ENCODE measurements at places on chromosomes 5 and 9. TPM values are rescaled to one million over a fixed set of nuclear protein-coding genes. Genes with fewer than 3 reads are reported as not detected.
A peak's percentile ranks its signal among the peaks of the same experiment; 100 is the strongest.

Gene CEP78
- 3.8 TPM for polyA plus RNA-seq

Gene TRPM3
- polyA plus RNA-seq, result 0.13 TPM

Gene WNT8A
- polyA plus RNA-seq, result not detected

Gene HTR4
- 2.3 TPM for polyA plus RNA-seq

Gene ACOT12
- not detected for polyA plus RNA-seq

Gene CAMK4
- polyA plus RNA-seq, result 0.08 TPM

Gene TOR1A
- polyA plus RNA-seq, result 25.7 TPM

Gene SAPCD2
- not detected for polyA plus RNA-seq

Gene IFNA2
- not detected for polyA plus RNA-seq

Gene ZNF300
- 10.9 TPM for polyA plus RNA-seq

DNA sequence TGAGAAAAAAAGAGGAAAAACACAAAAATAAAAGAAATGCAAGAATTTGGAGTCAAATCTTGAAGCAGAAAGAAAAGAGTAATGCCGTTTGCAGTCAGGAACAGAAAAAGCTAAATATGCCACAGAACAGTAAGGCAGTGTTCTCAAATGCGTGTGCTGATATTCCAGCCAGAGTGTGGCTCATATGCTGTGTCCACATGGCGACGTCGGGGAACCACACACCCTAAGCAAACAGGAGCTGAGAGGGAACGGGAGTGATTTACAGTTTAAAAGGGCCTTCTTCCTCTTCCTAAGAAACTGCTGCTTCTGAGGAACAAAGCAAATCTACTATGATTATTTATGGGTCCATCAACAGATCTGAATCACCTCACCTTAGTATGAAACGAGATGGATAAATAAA lies 42.7 kb downstream of the DDX31 start:
- DNase-seq, result no peak

DNA sequence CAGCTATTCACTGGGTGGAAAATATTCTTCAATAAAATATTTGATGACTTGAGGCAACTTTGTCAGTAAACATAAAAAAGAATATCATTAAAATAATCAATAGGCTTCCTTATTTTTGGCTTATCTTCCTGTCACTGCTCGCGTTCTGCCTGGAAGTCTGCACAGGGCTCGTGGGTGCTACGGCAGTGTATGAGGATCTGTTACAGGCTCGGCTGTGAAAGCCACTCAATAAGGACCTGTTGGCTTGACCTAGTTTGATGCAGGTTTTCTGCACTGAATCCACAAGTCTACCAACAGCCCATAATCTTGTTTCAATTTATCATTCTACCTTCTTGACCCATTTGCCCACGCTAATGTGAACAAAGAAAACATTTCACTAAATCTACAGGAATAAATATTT lies 97.2 kb downstream of the PDZD2 start:
- DNase-seq, result no peak

DNA sequence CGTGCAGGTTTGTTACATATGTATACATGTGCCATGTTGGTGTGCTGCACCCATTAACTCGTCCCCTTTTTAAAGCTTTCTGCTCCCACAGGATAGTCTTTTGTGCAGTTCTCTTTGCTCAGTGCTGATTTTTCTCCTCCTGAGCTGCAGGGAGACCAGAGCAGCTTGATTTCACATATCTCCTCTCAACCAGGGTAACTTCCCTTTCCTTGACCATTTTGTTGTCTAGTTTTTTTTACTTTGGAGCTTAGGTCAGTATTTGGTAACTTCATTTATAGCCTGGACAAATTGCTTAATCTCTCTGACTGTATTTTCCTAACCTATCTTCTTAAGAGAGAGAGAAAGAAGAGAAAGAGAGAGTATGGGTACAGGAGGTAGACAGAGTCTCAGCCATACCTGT lies 137.1 kb upstream of the ZNF366 start:
- no peak for DNase-seq

DNA sequence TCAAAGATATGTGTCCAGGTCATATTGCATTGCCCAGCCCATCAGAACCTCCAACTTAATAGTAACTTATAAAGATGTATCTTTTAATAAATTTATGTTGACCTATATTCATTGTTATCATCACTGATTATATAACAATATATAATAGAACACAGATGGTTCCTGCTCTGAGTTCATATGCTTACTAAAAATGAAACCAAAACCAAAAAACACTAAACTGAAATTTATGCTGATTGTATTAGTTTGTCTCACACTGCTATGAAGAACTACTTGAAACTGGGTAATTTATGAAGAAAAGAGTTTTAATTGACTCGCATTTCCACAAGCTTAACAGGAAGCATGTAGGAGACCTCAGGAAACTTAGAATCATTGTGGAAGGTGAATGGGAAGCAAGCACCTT lies 462.5 kb upstream of the TYRP1 start:
- no peak for DNase-seq

- DNase-seq, result no peak
Observed at GRCh38 chr5:61303346-61303745, 28.7 kb upstream of the ZSWIM6 start.

- DNase-seq, result no peak
Observed at GRCh38 chr5:124659798-124660197, 86.6 kb downstream of the ZNF608 start.

DNA sequence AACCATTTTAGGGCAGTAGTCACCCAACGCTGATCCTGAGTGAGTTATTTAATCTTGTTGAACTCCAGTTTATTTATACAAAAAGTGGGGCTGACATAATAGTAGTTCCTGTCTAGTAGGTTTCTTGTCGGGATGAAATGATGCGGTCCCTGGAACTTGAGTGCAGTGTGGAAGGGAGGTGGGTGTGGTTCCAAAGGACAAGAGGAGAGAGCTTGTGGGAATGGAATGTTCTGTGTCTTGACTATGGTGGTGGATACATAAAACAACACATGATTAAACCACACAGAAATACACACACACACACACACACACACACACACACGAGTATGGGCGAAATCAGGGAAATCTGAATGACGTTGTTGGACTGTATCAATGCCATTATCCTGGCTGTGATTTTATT lies 66.1 kb upstream of the BARHL1 start:
- DNase-seq, result peak; percentile 3

DNA sequence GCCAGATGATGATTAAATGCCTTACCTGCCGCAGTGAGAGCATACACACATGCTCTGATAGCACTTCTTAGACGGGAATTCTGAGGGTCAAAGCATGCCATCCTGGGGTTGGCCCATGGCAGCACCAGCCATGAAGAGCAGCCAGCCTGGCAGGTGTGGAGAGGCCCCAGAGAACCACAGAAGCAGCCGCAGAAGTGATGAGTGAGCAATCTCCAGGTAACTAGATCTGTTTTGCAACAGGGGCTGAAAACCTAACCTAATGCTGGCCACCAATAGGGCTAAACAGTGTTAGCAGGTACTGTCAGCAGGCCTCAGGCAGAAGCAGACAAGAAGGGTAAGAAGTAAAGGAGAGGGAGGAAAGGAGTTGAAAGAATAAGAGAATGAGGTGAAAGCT lies 33.5 kb upstream of the HOMER1 start:
- DNase-seq, result no peak

DNA sequence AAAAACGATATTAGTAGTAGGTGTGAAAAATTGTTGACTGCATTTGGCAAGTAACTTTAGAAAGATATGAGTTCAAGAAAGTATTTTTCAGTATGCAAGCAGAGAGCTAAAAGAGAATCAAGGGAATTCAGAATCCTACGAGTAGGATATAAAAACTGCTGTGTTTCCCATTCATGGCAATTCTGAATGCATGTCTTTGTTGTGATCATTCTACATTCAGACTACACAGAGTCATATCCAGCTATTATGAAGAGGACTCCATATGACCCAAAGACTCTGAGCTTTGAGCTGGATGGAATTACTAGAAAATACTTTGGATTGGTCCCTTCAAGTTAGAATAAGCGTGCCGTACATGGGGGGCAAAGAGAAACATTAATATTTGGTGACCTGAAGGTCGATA lies 12.0 kb downstream of the IFNE start:
- no peak for DNase-seq

DNA sequence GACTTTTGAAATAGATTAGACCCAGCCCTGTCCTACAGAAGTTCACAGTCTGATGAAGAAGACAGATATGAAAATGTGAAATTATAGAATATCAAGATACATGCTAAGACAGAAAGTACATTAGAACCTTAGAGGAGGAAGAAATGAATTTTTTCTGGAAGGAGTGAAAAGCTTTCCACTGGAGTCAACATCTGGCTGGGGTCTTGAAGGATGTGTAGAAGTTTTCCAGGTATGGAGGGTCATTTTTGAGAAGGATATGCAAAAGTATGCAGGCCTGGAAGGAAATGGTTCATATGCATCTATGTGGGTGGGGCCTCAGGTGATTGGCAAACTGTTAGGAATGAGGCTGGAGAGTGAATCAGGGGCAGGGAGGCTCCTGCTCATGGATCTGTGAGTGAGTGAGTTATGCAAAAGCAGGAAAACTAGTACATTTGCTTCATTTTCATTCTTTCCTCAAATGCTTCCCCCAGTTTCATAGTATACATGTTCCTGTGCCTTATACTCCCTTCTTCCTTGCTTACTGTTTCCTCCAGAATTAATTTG lies 142.3 kb downstream of the GRIA1 start:
- DNase-seq, result no peak

DNA sequence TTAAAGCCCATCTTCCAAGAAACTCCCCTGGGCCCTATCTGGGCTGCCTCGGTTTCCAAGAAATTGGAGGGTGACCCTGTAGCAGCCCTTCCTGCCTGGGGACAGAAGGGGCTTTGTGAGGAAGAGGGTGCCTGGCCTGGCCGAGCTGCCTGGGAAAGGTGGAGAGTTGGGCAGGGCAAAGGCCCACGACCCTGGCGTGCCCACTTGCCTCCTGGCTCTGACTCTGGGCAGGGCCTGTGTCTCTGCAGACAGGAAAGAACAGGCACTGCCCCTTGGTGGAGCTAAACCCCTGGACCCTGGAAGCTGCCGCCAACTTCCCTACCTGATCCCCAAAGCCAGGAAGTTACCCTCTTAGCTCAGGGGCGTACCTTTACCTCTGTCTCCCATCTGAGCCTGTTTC lies 149.3 kb downstream of the RGS3 start:
- peak; percentile 60 for DNase-seq

GRCh38 chr9:89523948-89524347 lies 26.0 kb upstream of the SEMA4D start:
- no peak for DNase-seq

GRCh38 chr5:163248871-163249270 lies 188.5 kb upstream of the CCNG1 start:
- no peak for DNase-seq

DNA sequence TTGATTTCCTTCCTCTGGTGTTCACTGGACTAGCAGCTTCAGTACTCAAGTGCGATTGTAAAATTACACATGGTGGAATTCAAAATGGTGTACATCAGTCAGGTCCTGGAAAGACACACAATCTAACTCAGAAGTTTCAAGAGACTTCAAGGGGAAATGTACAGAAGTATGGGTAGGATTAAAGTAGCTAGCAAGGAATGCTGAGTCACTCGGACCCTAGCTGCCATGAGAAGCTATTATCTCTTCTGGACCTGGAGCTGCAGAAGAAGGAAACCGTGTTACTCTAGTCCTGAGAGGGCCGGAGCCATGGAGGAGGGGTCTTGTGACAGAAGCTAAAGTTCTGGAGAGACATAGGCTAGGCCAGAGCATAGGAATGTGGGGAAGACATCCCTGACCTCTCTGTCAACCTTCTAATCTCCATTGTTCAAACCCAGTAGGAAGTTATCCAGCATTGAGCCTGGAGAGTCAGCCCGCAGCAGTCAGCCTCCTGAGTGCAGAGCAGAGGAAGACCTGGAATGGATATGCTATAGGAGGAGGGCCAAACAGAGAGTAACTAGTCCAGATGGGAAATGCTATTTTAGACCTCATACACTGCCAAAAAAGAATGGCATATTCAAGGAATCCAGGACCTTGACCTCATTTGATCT lies 84.3 kb downstream of the GHR start:
- DNase-seq, result no peak

DNA sequence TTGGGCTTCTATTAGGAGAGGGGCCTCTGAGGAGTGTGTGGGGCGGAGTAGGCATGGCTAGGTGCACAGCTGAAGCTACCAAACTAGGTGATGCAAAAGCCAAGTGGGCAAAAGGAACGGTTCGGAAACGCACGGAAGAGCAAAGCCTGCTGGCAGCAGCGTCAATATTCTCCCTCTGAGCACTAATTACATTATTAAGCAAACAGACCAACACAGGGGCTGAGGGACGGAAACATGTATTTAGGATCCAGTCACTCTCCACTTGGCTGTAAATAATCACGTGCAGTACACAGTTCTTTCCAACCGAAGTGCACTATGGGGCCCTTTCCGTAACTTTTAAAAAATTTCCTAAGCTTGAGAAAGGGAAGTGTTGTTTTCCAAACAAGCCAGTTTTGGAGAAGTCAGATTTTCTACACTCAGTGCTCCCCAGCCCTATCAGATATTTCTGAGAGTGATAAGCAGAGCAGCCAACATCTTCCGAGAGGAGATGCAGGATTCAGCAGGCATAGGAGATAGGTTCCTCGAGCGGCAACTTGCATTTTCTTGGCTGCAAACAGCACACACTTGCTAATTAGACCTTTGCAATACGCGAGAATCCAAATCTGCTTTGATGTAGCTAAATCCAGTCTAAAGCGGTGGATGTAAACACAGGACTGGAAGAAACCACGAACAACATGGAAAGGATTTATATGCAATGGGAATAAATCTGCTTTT lies 217.2 kb upstream of the TBCA start:
- DNase-seq, result no peak

GRCh38 chr9:87320146-87320884 lies 177.4 kb upstream of the DAPK1 start:
- no peak for DNase-seq

- peak; percentile 66 for DNase-seq
Observed at GRCh38 chr5:10729320-10730042, 31.6 kb downstream of the DAP start.

GRCh38 chr9:3433066-3433465 lies 92.7 kb downstream of the RFX3 start:
- no peak for DNase-seq

DNA sequence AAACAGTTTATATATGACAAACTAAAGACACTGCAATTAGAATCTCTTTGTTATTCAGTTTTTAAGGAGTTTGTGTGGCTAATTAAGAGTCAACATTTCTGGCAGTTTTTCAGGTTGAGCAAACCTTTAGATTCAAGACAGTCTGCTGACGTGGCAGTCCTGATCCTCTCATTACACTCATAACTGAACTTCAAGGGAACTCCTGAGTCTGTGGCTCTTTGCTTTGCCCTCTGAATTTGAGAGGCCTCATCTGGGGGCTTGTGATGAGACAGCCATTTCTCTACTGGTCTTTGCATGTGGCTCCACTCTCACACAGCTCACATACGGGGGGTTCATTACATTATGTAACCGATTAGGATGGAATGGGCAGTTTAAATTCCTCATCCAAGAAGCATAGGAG lies 182.9 kb upstream of the MEF2C start:
- DNase-seq, result no peak

DNA sequence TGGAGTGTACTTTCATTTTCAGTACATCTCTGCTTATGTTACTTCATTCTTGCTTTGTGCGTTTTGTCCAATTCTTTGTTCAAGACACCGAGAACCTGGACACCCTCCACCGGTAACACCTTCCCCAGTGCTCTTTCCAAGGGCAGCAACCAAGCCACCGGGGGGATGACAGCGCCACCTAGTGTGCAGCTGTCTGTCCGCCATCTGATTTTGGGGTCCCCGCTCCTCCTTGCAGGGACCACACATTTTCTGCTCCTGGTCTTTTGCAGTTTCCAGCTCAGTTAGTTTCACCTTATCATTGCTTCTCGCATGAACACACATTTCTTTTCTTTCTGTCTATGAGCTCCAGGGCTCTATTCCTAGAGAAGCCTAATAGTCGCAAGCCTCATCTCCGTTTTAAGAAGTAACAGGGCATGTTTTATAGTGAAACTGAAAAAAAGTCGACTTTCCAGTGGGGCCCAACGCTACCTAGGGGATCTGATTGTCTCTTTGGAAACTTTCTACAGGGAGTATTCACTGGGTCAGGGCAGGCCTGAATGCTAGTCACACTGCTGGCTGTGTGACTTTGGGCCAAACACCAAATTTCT lies 152.1 kb downstream of the FSTL4 start:
- no peak for DNase-seq
